SK-N-SH (cell line): ENCODE measurements at places on chromosomes 11 and 22. TPM values are rescaled to one million over a fixed set of nuclear protein-coding genes. Genes with fewer than 3 reads are reported as not detected.

DNA sequence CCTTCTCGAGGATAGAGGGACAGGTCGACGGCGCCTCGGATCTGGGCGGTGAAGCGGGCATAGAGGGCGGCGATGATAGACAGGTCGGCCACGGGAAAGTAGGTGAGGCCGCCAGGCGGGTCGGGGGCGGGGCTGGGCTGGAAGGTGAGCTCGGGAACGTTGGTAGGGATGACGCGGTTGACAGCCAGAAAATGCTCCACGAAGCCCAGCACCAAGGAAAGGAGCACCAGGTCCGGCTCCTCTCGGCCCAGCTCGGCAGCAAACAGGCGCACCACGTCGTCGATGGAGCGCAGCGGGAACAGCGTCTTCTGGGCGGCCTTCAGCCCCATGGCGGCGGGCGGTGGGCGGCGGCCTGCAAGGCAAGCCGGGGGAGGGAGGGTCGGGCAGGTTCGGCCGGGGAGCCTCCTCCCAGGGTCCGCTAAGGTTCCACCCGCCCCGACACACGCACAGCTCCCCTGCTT lies 540 bp downstream of the MEN1 start:
- DNase-seq: peak; percentile 81

DNA sequence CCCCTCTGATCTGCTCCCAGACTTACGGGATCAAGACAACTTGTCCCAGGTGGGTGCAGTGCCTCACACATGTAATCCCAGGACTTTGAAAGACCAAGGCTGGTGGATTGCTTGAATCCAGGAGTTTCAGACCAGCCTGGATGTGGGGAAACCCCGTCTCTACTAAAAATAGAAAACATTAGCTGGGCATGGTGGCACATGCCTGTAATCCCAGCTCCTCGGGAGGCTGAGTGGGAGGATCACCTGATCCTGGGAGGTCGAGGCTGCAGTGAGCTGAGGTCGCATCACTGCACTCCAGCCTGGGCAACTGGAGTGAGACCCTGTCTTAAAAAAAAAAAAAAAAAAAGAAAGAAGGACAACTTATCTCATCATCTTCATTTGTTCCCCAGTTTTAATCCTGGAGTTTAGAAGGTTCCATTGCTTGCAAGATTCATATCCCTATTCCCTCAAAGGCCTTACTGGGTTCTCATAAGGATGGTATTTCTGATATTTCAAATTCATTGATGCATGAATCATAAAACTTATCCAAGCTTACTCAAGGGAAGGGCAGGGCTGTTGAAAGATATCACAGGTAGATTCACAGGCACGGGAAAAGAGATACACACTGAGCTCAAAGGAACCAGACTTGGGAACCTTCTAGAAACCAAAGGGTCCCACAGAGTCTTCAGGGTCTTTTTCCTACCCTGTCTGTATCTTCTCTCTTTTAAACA lies 14.6 kb downstream of the ENDOD1 start:
- DNase-seq: no peak

Gene OR8A1
- polyA plus RNA-seq: not detected in 2 replicates

Gene MMP13
- polyA plus RNA-seq: 0.12 and 0.15 TPM in 2 replicates

GRCh38 chr11:69705901-69706787 lies 2.3 kb upstream of the FGF19 start:
- no peak for DNase-seq

- DNase-seq: no peak
These were observed 57.0 kb downstream of the GDPD4 start for GRCh38 chr11:77244277-77245027.

Gene CARD18
- not detected in 2 replicates for polyA plus RNA-seq

Gene SOX10
- not detected in 2 replicates for polyA plus RNA-seq

DNA sequence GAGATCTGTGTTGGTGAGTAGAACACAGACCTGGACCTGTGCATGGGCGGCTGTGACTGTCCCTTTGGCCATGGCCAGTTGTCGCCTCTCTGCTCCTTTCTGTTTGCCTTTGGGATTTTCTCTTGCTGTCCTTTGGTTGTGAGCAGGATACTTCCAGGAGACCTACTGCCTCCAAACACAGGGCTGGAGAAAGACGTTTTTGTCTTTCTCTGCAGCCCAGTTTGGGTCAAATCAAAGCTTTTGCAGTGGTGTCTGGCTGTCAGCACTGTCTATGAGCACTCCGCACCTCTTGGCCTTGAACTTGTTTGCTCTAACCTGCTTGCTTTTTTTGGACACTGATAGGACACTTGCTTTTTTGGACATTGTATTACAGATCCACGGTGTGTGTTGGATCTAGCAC lies 108.9 kb upstream of the SORL1-AS1 start:
- no peak for DNase-seq

GRCh38 chr22:48926643-48927042 lies 901.0 kb downstream of the BRD1 start:
- no peak for DNase-seq

- DNase-seq: no peak
These were observed 141.2 kb downstream of the CEP164 start for GRCh38 chr11:117468888-117469287.

Gene DDT
- 181 and 198 TPM in 2 replicates for polyA plus RNA-seq

Gene NAALAD2
- polyA plus RNA-seq: 0.74 and 1.1 TPM in 2 replicates

Gene OR51E2
- polyA plus RNA-seq: 0.03 TPM in 1 of 2 replicates, not detected in the other

GRCh38 chr11:43504316-43504950 lies 145.7 kb downstream of the TTC17 start:
- peak; percentile 31 for DNase-seq

DNA sequence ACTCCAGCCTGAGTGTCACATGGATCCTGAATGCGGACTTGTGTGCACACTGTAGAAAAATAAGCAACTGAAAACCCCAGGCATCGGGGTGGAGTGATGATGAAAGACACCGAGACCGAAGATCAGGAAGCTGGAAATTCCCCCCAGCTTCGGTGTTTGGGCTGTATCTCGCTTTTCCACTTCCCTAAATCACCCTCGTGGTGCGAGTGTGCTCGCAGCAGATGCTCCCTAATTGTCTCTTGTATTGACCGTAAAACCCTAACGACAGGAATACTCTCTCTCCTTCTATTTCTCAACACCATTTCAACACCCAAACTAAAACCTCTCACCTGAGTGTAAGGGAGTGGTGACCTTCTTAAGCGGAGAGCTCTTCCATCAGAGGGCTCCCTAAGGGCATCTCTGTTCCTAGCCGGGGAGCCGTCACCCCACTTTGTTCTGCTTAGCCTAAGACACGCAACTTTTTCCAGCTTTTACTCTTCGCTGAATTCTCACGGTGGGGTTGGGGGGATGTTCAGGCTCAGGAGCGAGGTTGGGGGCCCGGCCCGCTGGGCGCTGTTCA lies 635 bp upstream of the GRK3 start:
- no peak for DNase-seq

Gene GLB1L3
- polyA plus RNA-seq: 0.10 TPM in 1 of 2 replicates, not detected in the other

GRCh38 chr11:103959279-103959942 lies 77.0 kb upstream of the DDI1 start:
- no peak for DNase-seq

Gene SHANK2
- under 0.01 and 0.03 TPM in 2 replicates for polyA plus RNA-seq

GRCh38 chr22:46576556-46577367 lies 39.3 kb upstream of the CELSR1 start:
- peak; percentile 95 for DNase-seq

GRCh38 chr11:69667619-69668604 lies 7.2 kb downstream of the LTO1 start:
- DNase-seq: peak; percentile 11

DNA sequence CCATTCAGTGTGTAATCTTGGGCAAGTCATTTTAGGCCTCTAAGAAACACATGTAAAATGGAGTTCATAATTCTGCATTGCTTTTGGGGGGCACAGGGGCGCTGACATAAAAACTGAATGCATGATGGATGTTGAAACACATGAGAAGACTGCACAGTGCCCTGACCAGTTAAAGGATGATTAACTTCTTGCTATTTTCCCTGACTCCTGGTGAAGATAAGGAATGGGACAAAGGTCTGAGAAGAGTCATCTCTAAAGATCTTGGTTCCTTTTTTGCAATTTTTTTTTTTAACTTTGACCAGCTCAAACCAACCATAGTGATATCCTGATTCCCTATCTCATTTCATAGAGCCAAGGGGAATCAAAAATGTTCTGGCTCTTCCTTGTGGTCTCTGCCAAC lies 134.9 kb upstream of the TENM4 start:
- no peak for DNase-seq

Gene TMEM45B
- polyA plus RNA-seq: not detected in 2 replicates

DNA sequence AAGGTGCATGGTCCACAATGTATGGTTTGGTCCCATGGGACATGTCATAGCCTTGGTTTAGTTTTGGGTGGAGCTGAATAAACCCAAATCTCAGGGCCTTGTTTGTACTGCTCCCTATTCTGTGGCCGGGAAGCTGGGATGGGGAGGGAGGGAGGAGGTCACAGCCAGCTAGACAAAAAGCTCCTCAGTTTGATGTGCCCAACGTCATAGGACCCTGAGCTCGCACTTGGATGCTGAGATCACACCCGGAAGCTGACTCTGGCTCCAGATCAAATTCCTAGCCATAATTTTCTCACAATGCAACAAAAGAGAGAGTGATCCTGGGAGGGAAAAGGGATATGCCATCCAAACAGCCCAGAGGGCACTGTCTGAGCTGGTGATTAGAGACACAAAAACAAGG lies 1.5 kb downstream of the HSPB2 start:
- DNase-seq: no peak

GRCh38 chr11:115699733-115700132 lies 195.5 kb upstream of the CADM1 start:
- DNase-seq: no peak

- DNase-seq: no peak
These were observed 15.4 kb upstream of the GDPD4 start for GRCh38 chr11:77316733-77317342.

Gene RAC2
- 22.6 and 29.9 TPM in 2 replicates for polyA plus RNA-seq

GRCh38 chr11:113628912-113629311 lies 77.2 kb downstream of the TMPRSS5 start:
- DNase-seq: no peak

Gene OR51M1
- not detected in 2 replicates for polyA plus RNA-seq

Gene KIAA1671
- 7.0 and 7.4 TPM in 2 replicates for polyA plus RNA-seq

DNA sequence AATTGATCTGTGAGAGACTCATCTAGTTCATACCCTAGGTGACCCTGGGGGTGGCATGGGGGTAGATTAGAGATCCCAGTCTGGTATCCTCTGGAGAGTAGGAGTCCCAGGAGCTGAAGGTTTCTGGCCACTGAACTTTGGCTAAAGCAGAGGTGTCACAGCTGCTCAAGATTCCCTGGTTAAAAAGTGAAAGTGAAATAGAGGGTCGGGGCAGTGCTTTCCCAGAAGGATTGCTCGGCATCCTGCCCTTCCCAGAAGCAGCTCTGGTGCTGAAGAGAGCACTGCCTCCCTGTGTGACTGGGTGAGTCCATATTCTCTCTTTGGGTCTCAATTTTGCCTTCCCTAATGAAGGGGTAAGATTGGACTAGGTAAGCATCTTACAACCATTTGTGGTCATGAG lies 653 bp downstream of the IL18BP start:
- DNase-seq: no peak

DNA sequence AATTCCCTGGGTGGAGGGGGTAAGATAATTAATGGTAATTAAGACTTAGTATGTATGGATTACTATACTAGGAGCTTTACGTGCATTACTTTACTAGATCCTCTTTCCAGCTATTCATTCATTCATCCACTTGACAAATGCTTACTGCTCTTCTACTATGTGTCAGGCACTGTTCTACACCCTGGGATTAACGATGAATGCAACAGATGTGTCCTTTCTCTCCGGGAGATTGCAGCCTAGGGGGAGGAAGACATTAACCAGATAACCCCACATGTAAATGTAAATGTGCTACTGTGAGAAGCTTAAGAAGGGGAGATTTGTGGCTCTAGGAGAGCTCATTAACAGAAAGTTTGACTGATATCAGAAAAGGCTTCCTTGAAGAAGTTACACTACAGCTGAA lies 1.7 kb downstream of the ANKK1 start:
- DNase-seq: no peak

Gene C11orf65
- polyA plus RNA-seq: 0.07 and 0.29 TPM in 2 replicates

- no peak for DNase-seq
These were observed 13.7 kb downstream of the EHD1 start for GRCh38 chr11:64864473-64865285.

DNA sequence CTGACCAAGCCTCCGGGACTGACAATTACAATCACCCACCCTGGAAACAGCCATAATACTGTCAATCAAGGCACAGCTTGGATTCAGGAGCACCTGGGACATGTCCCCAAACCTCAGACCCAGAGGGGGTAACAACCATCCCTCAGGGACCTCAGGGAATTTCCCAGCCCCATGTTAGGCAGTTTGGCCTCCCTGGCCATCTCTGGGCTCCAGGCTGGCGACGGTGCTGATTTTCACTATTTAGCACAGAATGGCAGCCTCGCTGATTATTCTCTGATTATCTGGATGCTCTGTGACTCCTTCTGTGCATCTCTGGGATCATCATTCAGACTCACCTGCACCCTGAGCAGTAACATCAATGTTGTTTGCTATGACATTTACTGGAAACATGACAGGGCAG lies 45.8 kb upstream of the VPREB1 start:
- DNase-seq: no peak

DNA sequence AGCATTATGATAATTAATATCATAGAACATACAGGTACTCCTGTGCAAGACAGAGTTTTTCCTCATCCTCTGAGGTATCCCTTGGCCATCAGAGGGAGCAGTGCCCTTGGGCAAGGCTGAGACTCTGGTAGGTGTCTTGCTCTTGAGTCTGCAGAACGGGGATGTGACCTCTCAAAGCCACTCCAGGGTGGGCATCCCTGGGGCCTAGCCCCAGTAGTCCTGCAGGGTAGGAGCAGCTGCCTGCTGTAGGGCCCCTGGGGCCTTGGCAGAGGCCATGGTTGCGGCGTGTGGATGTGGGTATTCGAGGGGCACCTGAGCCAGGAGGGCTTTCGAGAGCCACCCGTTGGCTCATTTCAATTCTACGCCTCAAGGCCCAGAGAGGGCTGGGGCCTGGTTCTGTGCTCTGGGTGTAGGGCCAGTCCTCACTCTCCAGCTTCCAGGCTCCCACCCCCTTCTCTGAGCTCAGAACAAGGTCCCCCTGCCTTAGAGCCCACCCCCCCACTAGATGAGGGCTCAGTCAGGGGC lies 7.7 kb upstream of the OMP start:
- no peak for DNase-seq

GRCh38 chr11:106608677-106609076 lies 409.6 kb downstream of the GUCY1A2 start:
- DNase-seq: no peak

Gene C11orf87
- 0.36 and 0.49 TPM in 2 replicates for polyA plus RNA-seq

GRCh38 chr22:25497181-25497641 lies 67.3 kb upstream of the GRK3 start:
- no peak for DNase-seq

Gene MAJIN
- polyA plus RNA-seq: not detected in 2 replicates

Gene MS4A12
- polyA plus RNA-seq: not detected in 2 replicates

Gene APOA1
- 0.20 TPM in 1 of 2 replicates, not detected in the other for polyA plus RNA-seq

- peak; percentile 67 for DNase-seq
These were observed 6.8 kb upstream of the ALX4 start for GRCh38 chr11:44316659-44317240.

GRCh38 chr11:1564535-1565172 lies 7.4 kb downstream of the DUSP8 start:
- DNase-seq: peak; percentile 88
